Activated CD4-positive, alpha-beta T cell treated with anti-CD3 and anti-CD28 coated beads, Interleukin-2, amount 10 ng/mL, durations not matched to agents 24 days and 14 days (primary cell): ENCODE measurements at places on chromosomes 16 and 17.

GRCh38 chr16:57025941-57026777 lies 36.8 kb downstream of the NLRC5 start:
- DNase-seq = no peak

- DNase-seq = no peak
Measured at GRCh38 chr17:9456330-9456729, 119.3 kb downstream of the STX8 start.

GRCh38 chr17:17151541-17151940 lies 54.6 kb downstream of the PLD6 start:
- DNase-seq = no peak

DNA sequence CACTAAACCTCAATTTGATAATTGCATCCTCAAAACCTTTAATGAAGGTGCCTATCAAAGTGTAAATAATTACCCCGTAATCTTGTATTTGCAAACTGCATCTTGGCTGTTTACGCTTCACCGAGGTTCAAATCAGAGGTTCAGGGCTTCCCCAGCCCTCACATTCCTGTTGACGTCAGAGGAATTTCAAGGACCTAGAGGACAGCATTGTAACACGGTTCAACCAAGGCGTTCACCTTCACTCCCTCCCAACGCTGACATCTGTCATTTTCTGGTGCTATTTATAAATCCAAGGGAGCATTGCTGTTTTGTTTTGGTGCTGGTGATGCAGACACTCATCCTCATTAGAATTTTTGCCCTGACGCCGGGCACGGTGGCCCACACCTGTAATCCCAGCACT lies 691.6 kb upstream of the RBFOX1 start:
- DNase-seq = no peak

GRCh38 chr17:80871341-80871740 lies 120.3 kb upstream of the CHMP6 start:
- DNase-seq = peak; percentile 83

GRCh38 chr16:79372503-79373184 lies 227.9 kb downstream of the MAF start:
- DNase-seq = no peak

DNA sequence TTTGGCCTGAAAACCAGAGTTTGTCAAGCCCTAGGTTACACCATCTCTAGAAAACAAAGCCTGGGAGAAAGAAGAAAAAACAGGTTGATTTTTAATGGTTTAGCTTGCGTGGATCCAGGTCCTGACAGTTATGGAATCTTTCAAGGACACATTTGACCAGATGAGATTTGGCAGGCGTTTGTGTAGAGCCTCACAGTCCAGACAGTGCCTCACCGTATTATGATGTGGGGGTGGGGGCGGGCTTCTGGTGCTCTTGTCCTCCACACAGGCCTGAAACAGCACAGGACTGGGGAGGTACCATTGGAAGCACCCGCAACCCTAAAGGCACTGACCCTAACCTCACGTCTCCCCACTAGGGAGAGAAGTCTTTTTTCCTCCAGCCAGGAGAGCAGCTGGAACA lies 19.6 kb downstream of the MVP start:
- no peak for DNase-seq
